Activated naive CD4-positive, alpha-beta T cell treated with anti-CD3 and anti-CD28 coated beads, Interleukin-2, amount 10 ng/mL, durations not matched to agents 5 hours and 36 hours (primary cell): ENCODE measurements at places on chromosomes 6 and 20. TPM values are rescaled to one million over a fixed set of nuclear protein-coding genes. Genes with fewer than 3 reads are reported as not detected.

LY6G6C gene
- not detected for total RNA-seq

TRIM31 gene
- not detected for total RNA-seq

GSTA2 gene
- not detected for total RNA-seq

SOX18 gene
- total RNA-seq = 0.31 TPM
